ENCODE measurements at places on chromosomes 1 and 21. TPM values are rescaled to one million over a fixed set of nuclear protein-coding genes. Genes with fewer than 3 reads are reported as not detected.
A peak's percentile ranks its signal among the peaks of the same experiment; 100 is the strongest.

DNA sequence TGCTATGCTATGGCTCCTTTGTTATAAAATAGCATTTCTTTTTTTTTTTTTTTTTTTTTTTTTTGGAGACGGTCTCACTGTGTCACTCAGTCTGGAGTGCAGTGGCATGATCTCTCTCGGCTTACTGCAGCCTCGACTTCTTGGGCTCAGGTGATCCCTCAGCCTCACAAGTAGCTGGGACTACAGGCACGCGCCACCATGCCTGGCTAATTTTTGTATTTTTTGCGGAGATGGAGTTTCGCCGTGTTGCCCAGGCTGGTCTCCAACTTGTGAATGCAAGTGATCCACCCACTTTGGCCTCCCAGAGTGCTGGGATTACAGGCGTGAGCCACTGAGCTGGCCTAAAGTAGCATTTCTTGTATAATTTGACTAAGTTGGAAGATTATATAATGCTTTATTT, 10.8 kb downstream of the CAMTA1 start:
- no peaks in the 10 kb centered on the region for H3K27me3 ChIP-seq
- peaks cover 5% of the 10 kb centered on the region for H3K36me3 ChIP-seq
- H3K27ac ChIP-seq, result no peak overlapping the region

- peak; percentile 38 for DNase-seq
- peak overlapping the region; percentile 20 for H3K4me3 ChIP-seq
- peak overlapping the region; percentile 82 for H3K27ac ChIP-seq
- H3K27me3 ChIP-seq, result no peaks in the 10 kb centered on the region
Observed at GRCh38 chr1:206738370-206739366, 31.9 kb upstream of the IL19 start.

DNA sequence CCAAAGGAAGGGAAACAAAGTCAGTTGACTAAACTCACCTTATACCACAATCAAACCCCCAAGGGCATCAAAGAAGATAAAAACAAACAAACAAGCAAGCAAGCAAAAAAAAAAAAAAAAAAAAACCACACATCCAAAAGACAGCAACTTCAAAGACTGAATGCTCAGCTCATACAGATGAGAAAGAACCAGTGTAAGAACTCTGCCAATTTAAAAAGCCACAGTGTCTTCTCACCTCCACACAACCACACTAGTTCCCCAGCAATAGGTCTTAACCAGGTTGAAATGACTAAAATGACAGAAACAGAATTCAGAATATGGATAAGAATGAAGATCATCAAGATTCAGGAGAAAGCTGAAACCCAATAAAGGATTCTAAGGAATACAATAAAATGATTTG, 193.4 kb downstream of the FAF1 start:
- peaks cover 16% of the 10 kb centered on the region for H3K36me3 ChIP-seq
- no peak for DNase-seq
- peaks cover 28% of the 10 kb centered on the region for H3K4me1 ChIP-seq
- H3K27ac ChIP-seq, result no peak overlapping the region
- H3K4me3 ChIP-seq, result no peak overlapping the region
- H3K27me3 ChIP-seq, result no peaks in the 10 kb centered on the region

DNA sequence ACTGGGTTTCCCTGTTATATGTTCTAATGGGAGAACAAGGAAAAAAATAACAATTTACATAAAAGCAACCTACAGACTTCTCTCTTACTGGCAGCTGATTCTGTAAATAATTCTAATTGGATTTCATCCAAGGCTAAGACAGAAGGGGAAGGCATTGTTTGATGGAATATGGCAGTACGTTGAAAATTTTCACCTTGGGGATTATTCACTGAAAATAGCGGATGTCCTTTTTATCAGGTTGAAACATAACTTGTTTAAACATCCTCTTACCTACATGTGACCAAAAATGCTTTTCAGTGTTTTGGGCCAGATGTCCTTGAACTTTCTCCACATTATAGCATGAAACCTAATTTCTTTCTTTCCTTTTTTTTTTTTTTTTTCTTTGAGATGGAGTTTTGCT, 24.9 kb downstream of the TSNAX start:
- H3K36me3 ChIP-seq, result peaks cover 13% of the 10 kb centered on the region
- DNase-seq, result no peak
- no peaks in the 10 kb centered on the region for H3K27me3 ChIP-seq
- H3K4me1 ChIP-seq, result peaks cover 36% of the 10 kb centered on the region
- no peak overlapping the region for H3K4me3 ChIP-seq

DNA sequence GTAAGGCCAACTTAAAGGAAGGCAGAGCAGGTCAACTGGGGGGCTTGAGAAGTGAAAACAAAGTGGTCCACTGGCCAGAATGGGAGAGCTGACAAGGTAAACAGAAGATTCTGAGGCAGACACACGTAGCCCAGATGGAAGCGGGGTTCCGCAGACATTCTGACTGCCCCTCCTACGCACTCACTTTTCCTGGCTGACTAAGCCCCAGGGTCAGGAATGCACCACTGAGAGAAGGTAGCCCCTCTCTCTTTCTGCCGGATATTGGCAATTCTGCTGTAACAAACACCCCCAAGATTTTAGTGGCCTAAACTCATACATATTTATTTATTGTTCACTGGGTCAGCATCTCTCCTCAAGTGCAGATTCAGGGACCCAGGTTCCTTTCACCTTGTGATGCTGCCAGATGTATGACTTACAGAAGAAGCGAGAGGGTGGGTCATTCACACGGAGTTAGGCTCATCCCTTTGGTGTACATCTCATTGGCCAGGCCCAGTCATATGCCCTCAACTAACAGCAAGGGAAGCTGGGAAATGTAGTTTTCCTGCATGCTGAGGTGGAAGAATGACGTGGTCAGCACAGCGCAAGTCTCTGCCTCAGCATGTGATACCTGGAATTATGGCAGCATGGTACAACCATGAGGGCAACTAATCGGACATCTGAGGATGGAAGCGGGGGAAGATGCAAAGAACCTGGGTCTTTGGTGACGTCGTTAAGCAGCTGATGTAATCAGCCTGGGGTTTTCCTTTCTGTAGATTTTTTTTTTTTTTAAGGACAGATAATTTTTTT, 43.4 kb upstream of the MRPS6 start:
- peak overlapping the region; percentile 1 for H3K4me3 ChIP-seq
- H3K27me3 ChIP-seq, result no peaks in the 10 kb centered on the region
- peak overlapping the region; percentile 89 for H3K27ac ChIP-seq
- H3K36me3 ChIP-seq, result no peaks in the 10 kb centered on the region

DNA sequence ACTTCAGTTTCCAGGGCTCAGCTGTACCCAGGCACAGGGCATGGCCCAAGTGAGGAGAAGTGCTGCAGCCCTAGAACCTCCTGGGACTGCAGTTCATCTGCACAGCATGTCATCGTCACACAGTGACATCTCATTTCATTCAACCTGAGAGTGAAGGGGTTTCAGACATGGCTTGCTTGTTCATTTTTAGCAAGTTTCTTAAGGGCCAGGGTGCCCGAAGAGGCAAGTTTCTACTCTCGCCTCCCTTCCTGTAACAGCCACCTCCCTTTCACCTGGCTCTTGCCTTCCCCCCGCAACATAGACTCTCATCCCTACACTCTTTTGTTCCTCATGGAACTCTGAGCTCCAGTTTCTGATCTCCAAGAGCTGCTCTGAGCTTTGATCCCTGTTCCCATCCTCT, 108.1 kb downstream of the C1orf21 start:
- no peaks in the 10 kb centered on the region for H3K36me3 ChIP-seq
- no peaks in the 10 kb centered on the region for H3K27me3 ChIP-seq
- no peak overlapping the region for H3K4me3 ChIP-seq
- no peak overlapping the region for H3K27ac ChIP-seq

DNA sequence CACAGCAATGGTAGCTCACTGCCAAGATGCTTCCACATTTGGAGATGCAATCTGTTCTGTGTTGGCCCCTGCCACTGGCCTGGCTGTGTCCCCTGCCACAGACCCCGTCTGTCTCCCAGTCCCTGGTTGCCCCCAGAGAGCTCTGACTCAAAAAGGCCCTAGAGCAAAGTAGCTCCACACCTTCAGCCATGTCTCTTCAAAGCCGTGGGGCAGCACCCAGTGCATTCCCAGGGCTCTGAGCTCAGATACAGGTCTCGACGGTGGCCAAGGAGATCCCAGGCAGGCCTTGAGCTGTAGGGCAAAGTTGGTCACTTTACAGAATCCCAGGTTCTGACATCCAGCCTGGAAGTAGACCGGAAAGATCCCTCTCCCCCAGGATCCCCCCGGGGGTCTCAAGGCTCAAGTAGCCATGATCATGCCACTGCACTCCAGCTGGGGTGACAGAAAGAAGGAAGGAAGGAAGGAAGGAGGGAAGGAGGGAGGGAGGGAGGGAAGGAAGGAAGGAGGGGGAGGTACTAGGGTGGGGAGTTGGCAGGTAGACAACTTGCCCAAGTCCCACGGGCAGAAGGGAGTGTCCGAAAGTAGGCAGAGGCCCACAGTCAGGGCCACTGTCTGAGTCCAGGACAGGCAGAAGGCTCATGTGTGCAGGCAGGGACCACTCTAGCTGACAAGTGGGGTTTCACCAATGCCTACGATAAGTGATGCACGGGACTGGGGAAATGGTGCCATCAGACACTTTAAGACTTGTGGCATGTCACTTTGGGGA, 4.8 kb upstream of the ARF1 start:
- peak; percentile 3 for DNase-seq
- no peaks in the 10 kb centered on the region for H3K27me3 ChIP-seq
- H3K4me3 ChIP-seq, result no peak overlapping the region
- no peak overlapping the region for H3K27ac ChIP-seq
- peaks cover 5% of the 10 kb centered on the region for H3K36me3 ChIP-seq
- H3K4me1 ChIP-seq, result peaks cover 12% of the 10 kb centered on the region

DNA sequence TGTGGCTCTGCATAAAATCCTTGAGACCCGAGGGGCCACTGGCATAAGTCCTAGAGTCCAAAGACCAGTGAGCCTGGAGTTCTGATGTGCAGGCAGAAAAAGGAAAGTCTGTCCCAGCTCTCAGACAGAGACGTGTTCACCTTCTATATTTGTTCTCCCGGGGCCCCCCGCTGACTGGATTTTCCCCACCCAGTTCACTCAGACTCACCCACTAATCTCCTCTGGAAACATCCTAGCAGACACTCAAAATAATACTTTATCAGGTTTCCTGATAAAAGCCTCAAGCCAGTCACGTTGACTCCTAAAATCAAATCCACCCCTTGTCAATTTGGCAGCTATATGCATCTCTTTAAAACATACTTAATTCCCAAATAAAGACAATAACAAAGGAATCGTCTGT, 1084.2 kb upstream of the NCAM2 start:
- H3K4me3 ChIP-seq, result no peak overlapping the region
- DNase-seq, result no peak
- H3K27me3 ChIP-seq, result no peaks in the 10 kb centered on the region

DNA sequence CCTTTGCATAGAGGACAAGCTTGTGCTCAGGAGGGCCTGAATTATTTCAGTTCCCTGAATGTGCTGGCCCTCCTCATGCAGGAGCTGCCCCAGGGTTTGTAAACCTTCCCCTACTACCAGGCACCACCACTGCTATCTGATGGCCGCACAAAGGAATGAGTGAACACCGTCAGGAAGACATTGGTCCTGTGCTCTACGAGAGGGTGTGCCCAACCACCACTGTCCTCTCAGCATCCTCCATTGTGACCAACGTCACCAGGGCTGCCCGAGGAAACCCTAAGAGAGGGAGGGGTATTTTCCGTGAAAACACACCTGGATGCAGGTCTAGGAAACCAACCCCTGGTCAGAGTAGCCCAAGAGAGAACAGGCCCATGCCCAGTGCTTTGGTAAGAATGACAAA, 657.5 kb downstream of the KIF26B start:
- no peaks in the 10 kb centered on the region for H3K36me3 ChIP-seq
- peaks cover under 1% of the 10 kb centered on the region for H3K4me1 ChIP-seq
- H3K27me3 ChIP-seq, result no peaks in the 10 kb centered on the region
- no peak for DNase-seq
- no peak overlapping the region for H3K4me3 ChIP-seq

- peaks cover 22% of the 10 kb centered on the region for H3K36me3 ChIP-seq
- no peak overlapping the region for H3K4me3 ChIP-seq
- H3K4me1 ChIP-seq, result no peaks in the 10 kb centered on the region
Observed at GRCh38 chr1:23283667-23284602, 60.1 kb downstream of the HNRNPR start.

GPR25 gene
- not detected for total RNA-seq

S100A9 gene
- not detected for total RNA-seq

CCT8 gene
- total RNA-seq, result 572 TPM

LHX8 gene
- not detected for total RNA-seq

KRTAP13-2 gene
- not detected for total RNA-seq

SPRR4 gene
- not detected for total RNA-seq
